Activated T-helper 1 cell treated with Interleukin-2 at 50 U/mL for 16 hours (primary cell): ENCODE measurements at places on chromosomes 7 and 10.

DNA sequence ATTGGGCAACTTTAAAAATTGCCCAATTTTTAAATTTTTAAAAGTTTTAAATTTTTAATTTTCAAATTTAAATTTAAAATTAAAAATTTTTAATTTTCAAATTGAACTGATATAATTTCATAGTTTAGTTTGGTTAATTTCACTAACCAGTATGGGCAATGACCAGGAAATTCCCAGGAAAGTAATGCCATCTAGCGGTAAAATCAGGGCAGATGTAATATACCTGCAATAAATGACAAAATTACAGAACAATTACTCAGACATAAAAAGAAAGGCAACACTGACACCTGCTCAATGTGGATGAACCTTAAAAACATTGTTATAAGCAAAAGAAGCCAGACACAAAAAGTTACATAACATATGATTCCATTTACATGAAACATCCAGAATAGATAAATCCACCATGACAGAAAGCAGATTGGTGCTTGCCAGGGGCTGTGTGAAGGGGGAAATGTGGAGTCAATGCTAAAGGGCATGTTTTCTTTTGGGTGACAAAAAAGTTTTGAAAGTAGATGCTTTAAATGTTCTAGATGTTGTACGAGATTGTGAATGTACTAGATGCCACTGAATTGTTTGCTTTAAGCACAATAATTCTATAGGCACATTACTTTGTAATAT is 28.6 kb upstream of the SLC16A12 start:
- DNase-seq, result no peak

GRCh38 chr7:132972745-132973144 is 109.1 kb downstream of the CHCHD3 start:
- DNase-seq, result no peak

DNA sequence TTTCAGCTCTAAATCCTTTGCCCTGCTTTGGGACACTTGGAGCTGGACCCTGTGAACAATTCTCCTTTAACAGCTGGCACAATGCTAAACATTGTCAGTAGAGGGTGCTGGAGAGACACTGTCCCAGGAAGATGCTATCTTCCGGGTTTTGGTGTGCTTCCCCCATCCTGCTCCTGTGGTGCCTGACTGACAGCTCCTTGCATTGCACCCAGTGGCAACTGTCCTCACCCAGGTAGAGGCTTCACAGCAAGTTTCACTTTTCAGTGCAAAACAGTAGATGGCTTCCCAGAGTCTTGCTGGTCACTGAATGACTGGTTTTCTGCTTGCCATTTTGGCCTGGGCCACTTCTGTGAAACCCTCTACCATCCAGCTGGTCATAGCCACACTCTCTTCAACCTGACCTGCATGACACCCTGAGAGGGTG is 77.3 kb downstream of the CDC14C start:
- DNase-seq, result no peak

DNA sequence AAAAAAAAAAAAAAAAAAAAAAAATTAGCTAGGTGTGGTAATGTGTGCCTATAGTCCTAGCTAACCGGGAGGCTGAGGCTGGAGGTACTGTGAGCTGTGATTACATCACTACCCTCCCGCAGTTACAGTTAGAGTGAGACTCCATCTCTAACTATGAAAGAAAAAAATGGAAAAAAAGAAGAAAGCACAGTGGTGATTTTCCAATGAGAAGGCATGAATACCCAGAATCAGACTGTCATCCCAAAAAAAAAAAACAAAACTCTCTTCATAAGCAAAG is 269.9 kb upstream of the MKLN1 start:
- no peak for DNase-seq

DNA sequence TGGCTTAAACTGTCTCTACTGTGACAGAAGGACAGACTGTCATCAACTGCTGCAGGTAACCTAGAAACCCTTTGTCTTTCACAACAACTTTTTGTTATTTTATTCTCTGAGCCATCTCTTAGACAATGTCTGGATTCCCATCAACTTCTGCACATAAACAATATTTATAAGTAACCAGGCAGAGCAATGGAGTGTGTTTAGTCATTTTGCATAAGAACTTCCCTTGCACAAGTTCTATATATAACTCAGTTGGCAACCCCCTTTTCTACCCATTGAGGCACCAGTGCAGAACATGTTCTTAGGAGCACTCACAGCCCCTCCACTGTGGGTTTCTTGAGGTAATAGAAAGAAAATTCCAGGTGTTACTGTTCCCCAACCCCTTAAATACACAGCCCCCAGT is 65.0 kb upstream of the IL6 start:
- no peak for DNase-seq

DNA sequence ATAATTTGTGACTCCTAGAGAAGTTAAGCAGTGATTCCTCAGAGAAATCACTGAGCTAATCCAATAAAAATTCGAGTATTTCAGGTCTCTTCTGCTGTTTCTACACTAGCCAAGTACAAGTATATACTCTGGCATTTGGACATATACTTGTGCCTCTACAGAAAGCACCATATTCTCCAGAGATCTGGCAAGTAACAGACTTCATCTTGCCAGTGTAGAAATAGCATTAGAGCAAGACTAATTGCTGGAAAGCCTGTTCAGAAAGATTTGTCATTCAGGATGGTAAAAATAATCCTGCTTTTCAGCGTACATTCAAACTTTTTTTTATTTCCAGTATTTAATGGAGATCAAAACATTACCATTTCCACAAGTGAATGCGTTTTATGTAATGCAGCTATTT is 410.8 kb upstream of the ETV1 start:
- no peak for DNase-seq

GRCh38 chr7:2487586-2488271 is 11.5 kb upstream of the GRIFIN start:
- no peak for DNase-seq

DNA sequence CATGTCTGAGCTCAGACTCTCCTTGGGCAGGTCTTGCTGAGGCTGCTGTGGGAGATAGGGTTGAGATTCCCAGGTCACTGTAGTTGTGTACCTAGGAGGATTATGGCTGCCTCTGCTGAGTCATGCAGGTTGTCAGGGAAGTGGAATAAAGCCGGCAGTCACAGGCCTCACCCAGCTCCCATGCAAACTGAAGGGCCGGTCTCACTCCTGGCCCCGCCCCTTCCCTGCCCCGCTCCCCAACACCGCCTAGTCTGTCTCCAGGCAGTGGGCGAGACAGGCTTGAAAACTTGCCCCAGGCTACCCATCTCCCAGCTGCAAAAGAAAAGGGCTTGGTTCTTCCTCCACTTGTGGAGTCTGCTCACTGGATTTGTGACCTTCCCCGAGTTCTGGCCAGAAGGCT is 41.6 kb upstream of the SDHAF3 start:
- no peak for DNase-seq

DNA sequence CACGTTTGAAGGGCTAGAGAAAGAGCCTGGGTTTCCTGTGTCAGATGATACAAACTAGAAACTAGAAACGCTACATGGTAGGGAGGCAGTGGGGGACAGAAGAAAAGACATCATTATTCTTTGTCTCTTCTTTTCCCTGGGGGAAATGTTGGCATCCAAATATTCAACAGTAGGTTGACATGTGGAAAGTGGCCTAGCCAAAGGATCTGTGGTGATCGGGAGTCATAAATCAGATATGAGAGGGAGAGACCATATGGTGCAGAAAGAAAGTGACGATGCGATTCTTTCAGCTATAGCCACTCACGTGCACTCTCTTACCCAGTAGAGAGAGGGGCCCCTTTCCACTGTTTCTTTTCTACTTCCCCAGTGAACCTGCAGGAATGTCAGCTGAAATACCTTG is 964.7 kb downstream of the LRMDA start:
- no peak for DNase-seq

DNA sequence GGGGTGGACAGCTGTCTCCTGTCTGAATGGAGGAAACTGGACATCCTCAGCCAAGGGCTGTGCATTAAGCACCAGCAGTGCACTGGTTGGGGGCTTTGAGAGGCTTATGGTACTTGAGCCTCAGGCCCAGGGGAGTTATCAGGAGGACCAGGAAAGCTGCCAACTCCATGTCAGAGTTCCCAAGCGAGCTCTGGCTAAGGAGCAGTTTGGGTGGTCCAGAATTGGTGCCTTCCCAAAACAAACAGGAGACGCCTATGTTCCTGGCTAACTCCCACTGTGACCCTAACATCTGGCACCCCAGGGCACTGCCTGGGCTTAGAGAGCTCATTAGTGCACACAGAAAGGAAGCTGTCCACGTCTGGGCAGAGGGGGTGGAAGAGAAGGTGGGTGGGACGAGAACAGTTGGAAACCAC is 408.6 kb upstream of the NPVF start:
- no peak for DNase-seq

DNA sequence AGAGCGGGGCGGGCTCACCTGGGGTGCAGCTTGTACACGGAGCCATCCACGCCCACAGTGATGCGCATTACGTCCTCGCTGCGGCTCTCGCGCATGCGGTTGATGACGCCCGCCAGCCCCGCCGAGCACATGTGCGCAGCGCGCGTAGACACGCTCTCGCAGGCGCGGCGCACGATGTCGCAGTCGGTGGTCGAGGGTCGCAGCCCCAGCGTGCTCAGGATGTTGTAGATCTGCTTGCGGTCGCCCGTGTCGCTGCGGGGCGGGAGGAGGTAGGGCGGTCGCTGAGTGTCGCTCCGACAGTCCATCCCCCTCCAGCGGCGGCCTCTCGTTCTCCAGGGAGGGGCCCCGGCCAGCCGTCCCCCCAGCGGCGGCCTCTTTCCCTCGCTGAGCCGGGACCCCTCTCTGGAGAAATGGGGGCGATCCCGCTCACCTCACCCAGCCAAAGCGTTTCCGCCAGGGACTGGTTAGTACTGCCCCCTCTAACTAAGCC is 4.4 kb upstream of the MYL7 start:
- DNase-seq, result peak; percentile 29

DNA sequence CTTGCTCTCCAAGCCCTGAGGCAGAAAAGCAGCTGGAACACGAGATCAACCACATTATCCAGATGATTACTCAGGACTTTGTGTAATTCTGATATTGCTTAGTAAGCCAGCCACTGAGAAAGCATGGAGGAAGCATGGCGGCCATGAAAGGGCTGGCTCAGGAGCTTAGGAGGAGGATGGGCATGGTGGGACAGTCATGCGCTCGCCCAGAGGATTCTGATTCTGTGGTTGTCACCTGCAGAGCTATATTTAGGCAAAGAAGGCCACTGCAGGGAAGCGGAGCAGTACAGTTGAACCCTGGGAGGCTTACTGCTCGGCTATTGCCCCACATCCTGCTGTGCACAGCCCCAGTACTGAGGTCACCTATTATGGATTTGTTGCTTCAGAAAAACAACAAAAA is 128.8 kb upstream of the DNAJB12 start:
- DNase-seq, result no peak

DNA sequence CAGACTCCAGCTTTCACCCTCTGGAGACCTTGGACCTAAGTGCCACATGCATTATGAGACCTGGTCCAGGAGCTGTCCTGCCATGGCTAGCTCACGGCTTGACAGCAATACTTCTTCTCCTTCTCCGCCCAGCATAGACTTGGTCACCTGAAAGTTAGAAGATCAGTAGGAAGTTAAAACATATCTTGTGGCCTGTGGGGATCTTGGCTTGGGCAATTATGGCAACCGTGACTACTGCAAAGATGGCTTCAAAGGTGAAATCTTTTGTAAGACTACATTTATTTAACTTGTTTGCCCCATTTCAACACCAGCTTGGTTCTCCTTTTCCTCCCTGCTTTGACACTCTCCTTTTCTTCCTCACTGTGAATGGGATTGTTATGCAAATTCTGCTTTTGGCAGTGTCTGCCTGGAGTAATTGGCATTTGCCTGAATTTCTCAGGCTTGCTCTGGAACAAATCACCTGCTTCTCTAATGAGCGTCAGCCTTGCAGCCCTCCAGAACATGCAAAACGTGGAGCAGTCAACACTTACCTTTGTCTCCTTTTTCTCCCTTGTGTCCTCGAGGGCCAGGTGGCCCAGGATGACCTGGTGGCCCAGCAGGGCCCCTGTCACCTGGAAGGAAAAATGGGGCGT is 53.4 kb downstream of the COL17A1 start:
- DNase-seq, result no peak
